NCI-H510A treated with DMSO at 0.1 percent for 48 hours (cell line): ENCODE measurements at places on chromosomes 2 and 18.

DNA sequence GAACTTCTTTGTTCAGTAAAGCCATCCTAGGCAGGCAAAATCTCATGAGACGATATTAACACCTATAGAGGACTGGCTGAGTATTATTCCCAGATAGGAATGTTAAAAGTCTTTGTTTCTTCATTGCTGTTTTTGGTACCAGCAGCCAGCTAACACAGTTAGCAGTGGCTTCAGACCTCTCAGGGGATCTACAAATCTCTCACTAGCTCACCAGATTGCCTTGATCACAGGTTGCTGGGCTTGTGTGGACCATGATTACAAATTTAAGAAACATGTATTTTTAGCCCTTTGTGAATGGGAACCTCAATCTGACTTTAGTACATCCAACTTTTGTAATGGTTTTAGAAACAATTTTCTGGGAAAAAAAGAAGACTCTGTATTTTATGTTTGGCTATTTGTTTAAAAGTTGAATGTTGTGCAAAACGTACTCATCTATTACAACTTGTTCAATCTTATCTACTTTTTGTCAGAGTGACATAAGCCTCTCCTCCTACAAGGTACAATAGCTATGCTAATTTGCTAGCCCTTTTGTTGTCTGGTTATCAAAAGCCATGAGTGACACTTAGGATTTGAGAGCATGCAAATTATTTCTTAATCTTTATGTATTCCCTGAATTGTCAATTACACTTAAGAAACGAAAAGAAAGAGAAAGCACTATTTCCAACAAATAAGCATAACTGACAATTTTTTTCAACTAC lies 693.1 kb downstream of the ERBB4 start:
- DNase-seq, result no peak

DNA sequence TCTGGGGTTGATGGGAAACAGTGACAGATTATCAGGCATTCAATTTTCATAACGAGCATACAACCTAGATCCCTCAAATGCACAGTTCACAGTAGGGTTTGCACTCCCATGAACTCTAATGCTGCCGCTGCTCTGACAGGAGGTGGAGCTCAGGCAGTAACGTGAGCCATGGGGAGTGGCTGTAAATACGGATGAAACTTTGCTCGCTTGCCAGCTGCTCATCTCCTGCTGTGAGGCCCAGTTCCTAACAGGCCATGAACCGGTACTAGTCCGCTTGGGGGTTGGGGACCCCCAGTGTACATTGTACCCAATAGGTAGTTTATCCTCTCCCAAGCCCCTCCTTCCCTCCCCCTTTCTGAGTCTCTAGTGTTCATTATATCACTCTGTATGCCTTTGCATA lies 94.6 kb downstream of the PTH2R start:
- peak; percentile 97 for DNase-seq

- peak; percentile 34 for DNase-seq
Measured at GRCh38 chr2:72886505-72887031, 640 bp upstream of the SPR start.

DNA sequence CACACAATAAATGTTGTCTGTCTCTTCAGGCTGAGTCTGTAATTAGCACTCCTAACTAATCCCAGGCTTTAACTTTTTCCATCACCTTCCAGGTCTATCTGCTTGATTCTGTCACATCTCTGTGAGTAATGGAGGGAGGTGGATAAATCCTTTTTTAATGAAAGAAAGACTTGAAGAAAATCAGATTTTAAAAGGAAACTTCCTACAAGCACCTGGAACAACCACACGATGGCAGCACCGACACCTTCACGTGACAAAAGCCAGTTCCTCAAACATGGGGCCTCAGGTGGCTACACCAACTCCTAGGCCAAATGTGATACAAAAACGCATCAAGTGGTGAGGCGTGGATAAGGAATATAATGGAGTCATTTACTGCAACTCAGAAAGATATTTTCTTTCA lies 41.8 kb downstream of the TGFBRAP1 start:
- DNase-seq, result peak; percentile 16

- DNase-seq, result no peak
Measured at GRCh38 chr2:163633291-163633690, 102.5 kb downstream of the FIGN start.

- DNase-seq, result no peak
Measured at GRCh38 chr2:172552547-172553291, 3.2 kb upstream of the PDK1 start.

DNA sequence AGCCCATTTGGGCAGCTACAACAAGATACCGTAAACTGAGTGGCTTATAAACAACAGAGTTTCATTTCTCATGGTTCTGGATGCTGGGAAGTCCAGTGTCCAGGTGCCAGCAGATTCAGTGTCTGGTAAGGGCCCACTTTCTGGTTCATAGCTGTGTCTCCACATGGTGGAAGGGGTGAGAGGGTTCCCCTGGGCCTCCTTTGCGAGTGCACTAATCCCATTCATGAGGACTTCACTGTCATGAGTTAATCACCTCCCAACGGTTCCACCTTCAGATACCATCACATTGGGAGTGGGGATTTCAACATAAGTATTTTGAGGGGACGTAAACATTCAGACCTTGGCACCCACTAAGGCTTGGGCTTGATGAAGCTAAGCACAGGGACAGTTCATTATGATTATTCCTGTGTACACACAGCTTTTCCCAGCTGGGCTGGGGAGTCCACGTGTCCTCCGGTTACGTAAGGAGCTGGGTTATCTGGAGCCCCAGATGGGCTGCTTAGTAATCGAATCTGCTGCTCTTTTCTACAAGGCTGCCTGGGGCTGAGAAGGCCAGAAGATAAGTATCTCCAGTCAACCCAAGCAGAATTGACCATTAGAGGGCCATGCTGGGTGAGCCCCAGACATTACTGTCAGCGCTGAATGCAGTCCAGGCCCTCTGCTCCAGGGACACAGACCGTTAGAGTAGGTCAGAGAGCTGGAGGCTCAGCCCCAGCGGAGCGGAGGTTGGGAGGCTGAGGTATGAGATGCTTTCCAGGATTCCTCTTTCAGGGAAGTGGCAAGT lies 42.7 kb downstream of the EPAS1 start:
- DNase-seq, result no peak

GRCh38 chr2:9416267-9416961 lies 6.9 kb downstream of the ITGB1BP1 start:
- DNase-seq, result no peak
